Stimulated activated CD8-positive, alpha-beta memory T cell treated with anti-CD3 and anti-CD28 coated beads, Interleukin-4, amount 100 ng/mL, for 1 hour (primary cell): ENCODE measurements at places on chromosomes 5 and 9.

DNA sequence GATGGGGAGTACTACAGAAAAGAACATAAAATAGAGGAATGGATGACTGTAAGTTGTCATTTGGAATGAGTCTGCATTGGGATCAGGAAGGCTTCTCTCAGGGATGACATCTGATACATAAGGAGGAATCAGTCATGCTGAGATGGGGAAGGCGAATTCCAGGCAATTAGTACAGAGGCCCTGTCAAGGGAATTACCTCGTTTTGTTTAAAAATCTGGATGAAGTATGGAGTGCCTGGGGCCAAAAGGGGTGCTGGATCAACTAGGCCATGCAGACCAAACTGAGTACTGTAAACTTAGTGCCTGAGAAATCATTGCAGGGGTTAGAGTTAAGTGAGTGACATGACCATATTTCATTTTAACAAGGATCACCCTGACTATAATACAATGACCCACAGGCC, 30.5 kb downstream of the JAKMIP2 start:
- DNase-seq, result no peak

- DNase-seq, result no peak
Measured at GRCh38 chr5:12934722-12935121, 1009.8 kb downstream of the DNAH5 start.

- no peak for DNase-seq
Measured at GRCh38 chr9:7963026-7963425, 163.4 kb upstream of the DMAC1 start.

DNA sequence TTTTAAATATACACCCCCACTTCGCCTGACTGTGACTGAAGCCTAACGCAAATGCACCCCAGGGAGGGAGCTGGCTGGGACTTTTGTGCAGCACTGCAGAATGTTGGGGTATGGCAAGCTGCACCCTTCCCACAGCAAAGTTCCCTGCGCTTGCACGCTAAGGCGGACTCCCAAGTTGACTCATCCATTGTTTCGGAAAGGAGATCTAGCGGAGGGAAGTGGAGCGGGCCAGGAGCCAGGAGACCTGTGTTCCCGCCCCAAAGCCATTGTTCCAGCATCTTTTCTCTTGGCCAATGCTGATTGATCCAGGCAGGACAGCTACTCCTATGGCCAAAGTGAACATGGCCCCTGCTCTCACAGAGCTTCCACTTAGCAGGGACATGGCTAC, 202.9 kb downstream of the AOPEP start:
- DNase-seq, result no peak

DNA sequence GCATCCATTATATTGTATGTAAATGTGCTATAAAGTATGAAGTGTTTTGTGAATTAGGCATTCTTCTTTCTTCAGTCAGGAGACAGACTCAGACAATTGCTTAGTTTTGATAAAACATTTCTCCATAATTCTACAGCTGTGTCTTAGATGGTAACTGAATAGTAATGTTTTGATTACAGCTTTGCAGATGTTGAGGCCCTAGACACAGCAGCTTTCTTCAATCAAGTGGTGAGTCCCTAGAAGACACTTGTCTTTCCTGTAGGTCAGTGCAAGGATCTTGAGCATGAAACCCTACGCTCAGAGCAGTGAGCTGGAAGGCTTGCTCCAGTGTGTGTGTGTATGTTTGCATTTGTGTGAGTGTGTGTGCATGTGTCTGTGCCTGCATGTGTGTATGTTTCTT, 46.8 kb upstream of the CD180 start:
- DNase-seq, result no peak

DNA sequence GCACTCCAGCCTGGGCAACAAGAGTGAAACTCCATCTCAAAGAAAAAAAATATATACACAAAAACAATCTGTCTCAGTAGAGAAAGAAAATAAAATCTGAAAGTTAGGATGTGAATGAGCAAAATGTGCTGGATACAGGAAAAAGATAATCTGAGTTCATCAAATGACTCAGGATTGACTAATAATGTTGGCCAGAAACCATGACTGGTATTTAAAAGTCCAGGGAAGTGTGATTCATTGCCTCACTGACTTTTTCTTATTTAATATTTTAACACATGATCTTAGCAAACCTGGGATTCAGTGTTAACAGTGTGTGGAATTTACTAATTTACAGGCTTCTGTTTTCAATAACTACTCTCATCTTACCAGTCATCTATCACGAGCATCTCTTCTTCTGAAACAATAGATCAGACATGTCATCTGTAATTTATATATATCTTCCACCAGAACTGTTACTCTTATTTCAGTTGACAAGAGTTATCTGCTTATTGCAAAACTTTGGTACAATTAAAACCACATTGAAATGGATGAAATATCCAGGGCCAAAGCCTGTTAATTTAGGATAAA, 256.7 kb downstream of the CDH12 start:
- no peak for DNase-seq

GRCh38 chr5:54820346-54821134, 164.9 kb downstream of the ESM1 start:
- no peak for DNase-seq

- DNase-seq, result no peak
Measured at GRCh38 chr5:171801839-171802238, 16.2 kb downstream of the SMIM23 start.

DNA sequence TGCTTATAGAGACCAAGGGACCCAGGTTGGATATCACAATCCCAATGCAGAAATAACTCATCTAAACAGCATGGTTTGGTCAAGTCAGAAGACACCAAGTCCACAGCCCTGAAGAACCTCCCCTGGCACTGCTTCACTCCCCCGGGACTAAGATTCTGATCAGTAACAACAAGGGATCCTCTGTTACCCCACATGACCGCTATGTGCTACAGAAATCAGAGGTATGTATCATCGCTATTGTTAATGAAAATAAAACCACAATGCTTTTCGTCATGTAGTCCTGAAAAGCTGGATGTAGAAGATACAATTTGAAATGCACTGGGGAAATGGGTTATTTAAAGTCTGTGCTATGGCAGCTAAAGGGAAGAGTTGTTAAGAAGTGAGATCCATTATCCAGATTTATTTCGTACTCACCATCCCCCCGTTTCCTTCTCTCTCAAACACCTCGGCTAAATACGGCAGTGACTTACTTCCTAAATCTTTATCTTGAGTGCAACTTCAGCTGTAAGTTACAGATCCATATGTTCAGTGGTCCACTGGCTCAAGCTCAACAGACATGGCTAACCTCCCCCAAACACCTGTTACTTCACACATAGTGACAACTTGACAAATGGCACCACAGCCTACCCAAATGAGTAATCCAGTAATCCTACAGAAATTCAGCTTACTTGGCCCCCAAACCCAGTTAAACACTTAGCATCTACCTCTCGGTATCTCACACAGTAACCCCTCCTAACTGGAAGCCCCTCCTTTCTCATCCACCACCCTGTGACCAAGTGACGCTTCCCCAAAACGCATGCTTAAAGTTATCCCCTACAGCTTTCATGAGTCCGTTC, 129.2 kb downstream of the MYO10 start:
- DNase-seq, result no peak

GRCh38 chr5:139763930-139764791, 31.4 kb upstream of the PSD2 start:
- no peak for DNase-seq

- no peak for DNase-seq
Measured at GRCh38 chr5:64688391-64688790, 1.9 kb upstream of the SHISAL2B start.

DNA sequence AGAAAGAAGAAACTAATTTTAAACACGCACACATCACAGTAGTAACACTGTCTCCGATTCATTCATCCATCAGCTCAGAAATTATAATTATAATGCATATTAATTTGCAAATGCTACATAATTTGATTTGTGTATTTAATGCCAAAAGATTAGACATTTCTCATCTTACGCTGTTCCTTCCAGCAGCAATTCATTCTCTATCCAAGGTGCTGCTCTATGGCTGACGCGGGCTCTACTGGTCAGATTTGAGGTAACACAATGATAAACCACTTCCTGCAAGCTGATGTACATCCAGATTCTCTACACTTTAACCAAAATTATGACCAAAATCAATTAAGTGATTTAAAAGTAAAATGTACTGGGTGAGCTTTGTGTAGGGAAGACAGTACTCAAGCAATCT, 77.9 kb upstream of the ICE1 start:
- DNase-seq, result no peak

DNA sequence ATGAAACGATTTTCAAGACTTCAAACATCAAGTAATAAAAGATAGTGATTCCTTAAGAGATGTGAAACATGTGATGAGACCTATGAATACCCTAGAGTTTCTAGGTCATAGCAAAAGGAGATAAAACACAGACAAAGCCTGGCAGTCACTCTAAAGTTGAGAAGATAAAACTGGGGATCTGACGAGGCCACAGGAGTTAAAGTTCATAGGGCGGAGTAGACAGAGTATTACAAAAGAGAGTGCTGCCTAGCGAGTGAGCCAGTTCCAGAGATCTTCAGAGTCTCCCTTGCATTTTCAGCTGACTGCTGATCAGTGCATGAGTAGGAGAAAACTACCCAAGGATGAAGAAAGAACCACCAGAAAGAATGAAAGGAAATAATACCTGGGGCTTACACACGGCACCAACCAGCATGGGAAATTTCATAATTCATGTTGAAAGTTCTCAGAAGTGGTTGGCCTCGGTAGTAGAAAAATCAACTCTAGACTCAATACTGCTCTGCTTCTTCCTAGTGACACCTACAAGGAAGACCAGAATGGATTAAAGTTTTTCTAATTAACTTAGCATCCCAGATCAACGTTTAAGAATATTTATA, 30.4 kb downstream of the FBXO4 start:
- no peak for DNase-seq

DNA sequence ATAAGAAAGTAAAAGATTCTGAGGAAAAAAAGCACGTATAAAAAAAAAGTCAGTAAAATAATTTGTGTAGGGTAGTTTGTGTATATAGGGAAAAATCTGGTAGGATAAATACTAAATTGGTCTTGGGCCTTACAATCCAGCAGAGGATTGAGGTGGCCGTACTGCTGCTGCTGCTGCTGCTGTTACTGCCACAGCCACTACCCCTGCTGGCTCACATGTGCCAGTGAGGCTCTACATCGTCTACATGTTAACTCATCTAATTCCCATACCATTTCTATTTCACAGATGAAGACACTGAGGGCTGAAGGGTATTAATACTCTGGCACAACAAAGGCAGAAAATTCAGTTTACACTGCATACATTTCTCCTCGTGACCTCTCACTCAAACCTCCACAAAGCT, 928.5 kb downstream of the TLE4 start:
- DNase-seq, result no peak

- DNase-seq, result no peak
Measured at GRCh38 chr5:92807085-92807484, 773.9 kb downstream of the NR2F1-AS1 start.

DNA sequence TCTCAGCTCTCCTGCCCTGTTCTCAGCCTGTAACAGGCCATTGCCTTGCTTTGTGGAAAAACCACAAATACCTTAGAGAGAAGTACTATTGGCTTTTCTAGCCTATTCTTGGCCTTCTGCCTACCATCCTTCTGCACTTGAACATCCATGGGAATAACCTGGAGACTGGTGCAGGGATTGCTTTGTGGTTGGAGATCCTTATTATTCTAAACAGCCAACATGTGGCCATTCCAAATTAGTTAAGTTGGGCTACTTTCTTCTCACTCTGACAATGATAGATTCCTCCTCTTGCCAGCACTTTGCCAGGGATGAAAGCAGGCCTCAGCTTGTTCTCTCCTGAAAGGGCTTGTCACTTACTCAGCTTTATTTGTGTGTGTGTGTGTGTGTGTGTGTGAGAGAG, 240.4 kb downstream of the GLIS3 start:
- DNase-seq, result no peak

- DNase-seq, result no peak
Measured at GRCh38 chr5:120344181-120344580, 119.9 kb upstream of the PRR16 start.

DNA sequence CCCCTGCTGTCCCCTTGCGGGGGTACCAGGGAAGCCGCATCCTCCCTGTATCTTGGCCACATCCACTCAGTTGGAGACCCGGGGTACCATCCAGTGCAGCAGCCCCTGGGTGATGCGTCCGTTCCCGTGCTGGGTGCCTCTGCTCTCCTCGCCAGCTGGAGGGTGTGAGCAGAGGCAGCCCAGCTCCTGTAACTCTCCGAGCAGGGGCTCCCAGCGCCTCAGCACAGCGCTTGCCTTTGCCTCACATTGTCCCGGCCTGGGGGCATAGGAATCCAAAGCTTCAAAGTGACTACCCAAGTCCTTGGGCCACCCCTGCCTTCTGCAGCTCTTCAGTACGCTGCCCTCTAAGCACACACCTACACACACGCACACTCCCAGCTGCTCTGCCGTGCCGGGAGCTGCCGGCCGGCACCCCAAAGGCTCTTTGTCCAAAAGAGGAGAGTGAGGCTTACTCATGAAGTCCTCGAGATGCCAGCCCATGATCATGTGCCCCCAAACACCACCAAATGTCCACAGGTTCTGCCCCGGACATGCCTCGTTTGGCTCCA, 733 bp downstream of the ANGPTL2 start:
- DNase-seq, result no peak
